ENCODE measurements at places on chromosomes 7 and 10. TPM values are rescaled to one million over a fixed set of nuclear protein-coding genes. Genes with fewer than 3 reads are reported as not detected.

GRCh38 chr7:99124236-99124635 lies 19.7 kb downstream of the SMURF1 start:
- no peaks in the 10 kb centered on the region for H3K36me3 ChIP-seq
- peaks cover 69% of the 10 kb centered on the region for H3K4me1 ChIP-seq

DNA sequence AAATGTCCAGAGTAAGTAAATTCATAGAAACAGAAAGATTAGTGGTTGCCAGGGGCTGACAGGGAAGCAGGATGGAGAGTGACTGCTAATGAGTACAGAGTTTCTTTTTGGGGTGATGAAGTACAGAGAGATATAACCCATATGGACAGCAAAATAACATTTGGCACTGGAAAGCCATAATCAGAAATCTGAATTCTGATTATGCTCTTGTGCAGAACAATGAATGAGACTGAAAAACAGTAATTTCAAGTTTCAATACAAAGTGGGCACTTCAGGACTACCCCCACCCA lies 4.5 kb downstream of the RHEB start:
- no peak overlapping the region for H3K4me3 ChIP-seq
- peaks cover 3% of the 10 kb centered on the region for H3K36me3 ChIP-seq
- H3K4me1 ChIP-seq: peaks cover 56% of the 10 kb centered on the region
- H3K27ac ChIP-seq: peak overlapping the region; percentile 78
- no peak for DNase-seq

- no peaks in the 10 kb centered on the region for H3K27me3 ChIP-seq
- H3K36me3 ChIP-seq: no peaks in the 10 kb centered on the region
- H3K4me3 ChIP-seq: no peak overlapping the region
- no peaks in the 10 kb centered on the region for H3K4me1 ChIP-seq
- DNase-seq: no peak
Observed at GRCh38 chr7:40584667-40585433, 450.0 kb downstream of the SUGCT start.

- H3K36me3 ChIP-seq: no peaks in the 10 kb centered on the region
- H3K4me1 ChIP-seq: no peaks in the 10 kb centered on the region
- peak; percentile 62 for DNase-seq
Observed at GRCh38 chr7:83936056-83936708, 258.4 kb downstream of the SEMA3A start.

DNA sequence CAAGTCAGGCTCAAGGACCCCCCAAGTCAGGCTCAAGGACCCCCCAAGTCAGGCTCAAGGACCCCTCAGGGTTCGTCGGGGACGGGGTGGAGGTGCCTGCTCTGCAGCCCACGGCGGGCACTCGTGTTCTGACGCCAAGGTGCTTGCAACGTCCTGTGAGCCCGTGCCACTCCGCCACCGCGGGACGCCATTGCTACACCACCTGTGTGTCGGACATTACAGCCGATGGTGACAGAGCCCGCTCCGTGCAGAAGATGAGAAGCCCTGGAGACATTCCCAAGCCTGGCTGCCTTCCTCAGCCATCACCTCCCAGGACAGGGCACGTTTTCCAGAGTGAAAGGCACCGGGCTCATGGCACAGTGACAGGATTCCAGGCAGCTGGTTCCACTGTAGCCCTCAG lies 97.7 kb upstream of the DNAAF5 start:
- no peaks in the 10 kb centered on the region for H3K27me3 ChIP-seq
- H3K36me3 ChIP-seq: no peaks in the 10 kb centered on the region
- no peak overlapping the region for H3K27ac ChIP-seq
- H3K4me3 ChIP-seq: no peak overlapping the region
- no peaks in the 10 kb centered on the region for H3K4me1 ChIP-seq

GRCh38 chr7:38862666-38863065 lies 46.3 kb downstream of the VPS41 start:
- H3K4me1 ChIP-seq: no peaks in the 10 kb centered on the region
- H3K27ac ChIP-seq: no peak overlapping the region

- H3K27ac ChIP-seq: no peak overlapping the region
- no peaks in the 10 kb centered on the region for H3K36me3 ChIP-seq
- H3K4me3 ChIP-seq: no peak overlapping the region
- no peaks in the 10 kb centered on the region for H3K4me1 ChIP-seq
- no peaks in the 10 kb centered on the region for H3K27me3 ChIP-seq
Observed at GRCh38 chr7:30802812-30803211, 31.6 kb downstream of the MINDY4 start.

DNA sequence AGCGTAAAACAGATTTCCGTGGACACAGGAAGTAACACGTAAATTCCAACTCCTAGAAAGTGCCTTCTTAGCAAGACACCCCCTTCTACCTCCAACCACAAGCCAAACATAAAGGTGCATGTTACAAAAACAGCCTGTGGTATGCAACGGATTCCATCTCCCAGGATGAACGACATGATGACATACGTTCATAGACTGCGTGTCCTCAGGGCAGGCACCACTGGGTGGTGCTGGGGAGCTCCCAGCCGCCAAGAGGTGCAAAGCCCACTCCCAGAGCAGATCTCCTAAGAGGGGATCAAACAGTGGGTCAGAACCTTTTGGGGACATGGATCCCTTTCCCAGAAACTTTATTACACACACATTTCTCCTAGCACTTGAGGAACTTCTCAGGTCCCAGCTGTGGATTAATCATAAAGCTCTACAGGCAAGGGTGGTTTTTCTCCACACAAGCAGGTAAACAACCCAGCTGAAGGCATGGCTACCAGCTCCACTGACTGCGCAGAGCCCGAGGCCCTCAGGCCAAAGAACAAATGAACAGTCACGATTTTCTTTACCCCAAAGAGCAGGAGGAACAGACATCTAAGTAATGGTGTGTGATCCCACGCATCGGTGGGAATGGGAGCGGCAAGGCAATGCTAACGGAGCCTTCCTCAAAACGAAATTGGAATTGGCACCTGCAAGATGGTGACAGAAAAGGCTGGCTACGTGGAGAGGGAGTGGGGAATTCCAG lies 13.8 kb downstream of the PSAP start:
- peaks cover 4% of the 10 kb centered on the region for H3K36me3 ChIP-seq
- DNase-seq: no peak
- H3K27me3 ChIP-seq: no peaks in the 10 kb centered on the region
- peaks cover 89% of the 10 kb centered on the region for H3K4me1 ChIP-seq
- peak overlapping the region; percentile 92 for H3K27ac ChIP-seq

DNA sequence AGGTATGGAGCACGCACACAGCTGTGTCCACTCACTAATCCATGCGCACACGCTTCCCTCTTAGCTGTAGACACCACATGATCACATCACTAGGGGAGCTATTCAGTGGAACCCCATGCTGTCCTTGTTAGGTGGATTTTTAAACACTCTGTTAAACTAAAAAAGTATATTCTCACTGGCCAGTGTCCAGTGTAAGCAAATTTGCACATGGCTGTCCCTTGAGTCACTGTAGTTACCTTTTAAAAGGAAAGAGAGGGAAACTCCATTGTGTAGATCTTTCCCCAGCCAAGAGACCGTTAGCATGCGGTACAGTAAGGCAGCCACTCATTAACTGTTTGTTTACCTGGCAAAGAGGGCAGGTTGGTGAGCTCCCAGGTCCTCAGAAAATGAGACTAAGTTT lies 81.6 kb upstream of the INSYN2A start:
- H3K4me3 ChIP-seq: no peak overlapping the region
- DNase-seq: no peak
- peaks cover 8% of the 10 kb centered on the region for H3K4me1 ChIP-seq
- H3K27ac ChIP-seq: no peak overlapping the region

DNA sequence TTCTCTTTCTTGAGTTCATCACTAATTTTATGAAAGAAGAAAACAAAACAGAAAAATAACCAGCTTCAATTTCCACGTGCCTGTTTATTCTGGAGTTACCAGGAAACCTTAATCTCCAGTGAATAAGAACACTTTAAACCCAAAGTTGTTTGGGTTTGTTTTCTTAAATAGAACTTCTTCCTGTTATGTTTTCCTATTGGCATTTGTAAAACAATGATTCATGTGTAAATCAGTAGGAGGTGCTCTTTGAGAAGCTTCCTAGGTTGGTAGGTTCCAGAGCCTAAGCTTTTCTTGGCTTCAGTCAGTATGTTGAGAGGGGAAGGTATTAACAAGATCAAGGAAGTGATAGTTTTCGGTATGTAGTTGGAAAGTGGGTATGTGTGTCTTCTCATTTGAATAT lies 119.0 kb downstream of the BICC1 start:
- no peak overlapping the region for H3K27ac ChIP-seq
- H3K36me3 ChIP-seq: no peaks in the 10 kb centered on the region
- DNase-seq: no peak
- no peaks in the 10 kb centered on the region for H3K27me3 ChIP-seq

- no peaks in the 10 kb centered on the region for H3K27me3 ChIP-seq
- no peak overlapping the region for H3K27ac ChIP-seq
- no peak for DNase-seq
- peaks cover 35% of the 10 kb centered on the region for H3K4me1 ChIP-seq
- H3K4me3 ChIP-seq: no peak overlapping the region
Observed at GRCh38 chr7:105835441-105835840, 41.0 kb downstream of the ATXN7L1 start.

DNA sequence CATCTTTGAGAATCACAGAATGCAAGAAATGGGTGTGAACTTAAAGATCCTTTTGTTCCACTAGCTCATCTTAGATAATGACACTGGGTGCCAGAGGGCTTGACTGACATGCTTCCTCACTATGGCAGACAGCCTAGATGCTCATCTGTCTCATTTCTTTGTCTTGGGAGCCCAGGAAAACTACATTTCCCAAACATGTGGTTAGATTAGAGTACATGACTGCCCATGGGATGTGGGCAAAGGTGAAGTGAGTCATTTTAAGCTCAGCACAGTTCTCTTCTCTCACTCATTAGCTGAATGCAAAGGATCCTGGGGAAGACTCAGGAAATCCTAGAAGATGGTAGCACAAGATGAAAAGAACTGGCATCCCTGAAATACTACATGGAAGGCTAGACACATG lies 32.5 kb upstream of the TBX20 start:
- peaks cover 25% of the 10 kb centered on the region for H3K27me3 ChIP-seq
- DNase-seq: no peak
- no peak overlapping the region for H3K4me3 ChIP-seq
- no peaks in the 10 kb centered on the region for H3K4me1 ChIP-seq
- no peaks in the 10 kb centered on the region for H3K36me3 ChIP-seq
- H3K27ac ChIP-seq: no peak overlapping the region

DNA sequence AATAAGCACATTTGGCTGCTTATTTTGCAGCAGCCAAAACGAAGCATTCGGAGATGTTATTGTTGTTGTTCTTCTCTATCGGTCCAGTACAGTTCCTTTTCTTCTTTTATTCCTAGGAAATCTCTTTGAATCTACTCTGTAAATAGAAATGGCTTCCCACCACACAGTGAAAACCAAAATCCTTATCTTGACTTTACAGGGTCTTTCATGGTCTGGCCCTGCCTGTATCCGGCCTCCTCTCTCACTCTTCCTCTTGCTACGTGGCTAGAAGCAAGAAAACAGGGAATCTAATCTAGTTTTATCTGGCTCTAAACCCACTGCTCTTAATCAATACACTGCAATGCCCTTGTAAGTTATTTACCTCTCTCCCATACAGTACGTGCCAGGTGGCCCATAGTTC lies 926.0 kb upstream of the C7orf33 start:
- no peak overlapping the region for H3K4me3 ChIP-seq
- no peak overlapping the region for H3K27ac ChIP-seq
- no peaks in the 10 kb centered on the region for H3K27me3 ChIP-seq
- H3K36me3 ChIP-seq: no peaks in the 10 kb centered on the region
- DNase-seq: no peak
- no peaks in the 10 kb centered on the region for H3K4me1 ChIP-seq

- H3K4me3 ChIP-seq: no peak overlapping the region
- DNase-seq: no peak
- no peaks in the 10 kb centered on the region for H3K4me1 ChIP-seq
- no peak overlapping the region for H3K27ac ChIP-seq
Observed at GRCh38 chr10:26665080-26666048, 32.1 kb upstream of the PDSS1 start.

GRCh38 chr10:124971276-124971675 lies 29.4 kb downstream of the ZRANB1 start:
- peaks cover 15% of the 10 kb centered on the region for H3K36me3 ChIP-seq
- DNase-seq: no peak
- no peak overlapping the region for H3K4me3 ChIP-seq
- no peak overlapping the region for H3K27ac ChIP-seq
- no peaks in the 10 kb centered on the region for H3K27me3 ChIP-seq

DNA sequence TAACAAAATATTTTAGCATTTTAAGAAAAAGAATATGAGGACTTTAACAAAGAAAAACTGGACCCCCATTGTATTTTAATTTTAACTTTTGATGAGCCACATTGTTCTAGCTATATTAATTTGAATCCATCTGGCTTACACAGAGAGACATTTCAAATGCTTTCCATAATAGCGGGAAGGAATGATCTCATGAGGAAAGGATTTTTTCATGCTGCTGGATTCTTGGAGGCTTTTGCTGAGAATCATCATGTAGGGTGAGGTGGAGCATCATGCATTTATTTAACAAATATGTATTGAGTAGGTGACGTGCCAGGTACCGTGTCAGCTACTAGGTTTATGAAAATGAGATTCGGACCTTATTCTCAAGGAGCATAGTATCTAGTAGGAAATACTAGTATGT lies 1006.3 kb downstream of the SORCS1 start:
- no peaks in the 10 kb centered on the region for H3K27me3 ChIP-seq
- H3K36me3 ChIP-seq: no peaks in the 10 kb centered on the region
- no peaks in the 10 kb centered on the region for H3K4me1 ChIP-seq
- no peak overlapping the region for H3K4me3 ChIP-seq
- no peak overlapping the region for H3K27ac ChIP-seq
- no peak for DNase-seq

- H3K36me3 ChIP-seq: no peaks in the 10 kb centered on the region
- no peak overlapping the region for H3K4me3 ChIP-seq
- DNase-seq: no peak
- H3K27me3 ChIP-seq: no peaks in the 10 kb centered on the region
- no peak overlapping the region for H3K27ac ChIP-seq
Observed at GRCh38 chr7:41005374-41005901, 697.5 kb downstream of the INHBA start.

DNA sequence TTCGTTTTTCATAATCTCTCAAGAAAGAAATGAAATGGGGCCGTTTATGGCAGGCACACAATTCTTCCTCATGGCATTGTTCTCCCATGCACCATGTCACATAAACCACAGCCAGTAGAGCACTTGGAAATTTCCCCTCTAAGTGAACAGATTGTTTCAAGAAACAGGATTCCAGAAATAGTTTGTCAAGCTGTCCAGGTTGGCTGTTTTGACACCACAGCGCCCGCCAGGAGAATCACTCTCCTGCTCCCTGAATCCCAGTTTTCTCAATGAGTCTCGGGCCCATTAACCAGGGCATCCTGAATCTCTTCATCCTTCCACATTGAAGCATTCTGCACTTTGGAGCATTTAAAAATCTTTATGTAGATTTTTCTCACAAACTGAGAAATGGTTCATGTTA lies 172.2 kb upstream of the NEBL start:
- H3K27me3 ChIP-seq: no peaks in the 10 kb centered on the region
- H3K4me3 ChIP-seq: no peak overlapping the region
- no peaks in the 10 kb centered on the region for H3K4me1 ChIP-seq
- no peak for DNase-seq

- no peak overlapping the region for H3K27ac ChIP-seq
- no peaks in the 10 kb centered on the region for H3K27me3 ChIP-seq
- H3K4me1 ChIP-seq: no peaks in the 10 kb centered on the region
Observed at GRCh38 chr7:46424934-46425333, 503.9 kb upstream of the IGFBP3 start.

CALML5 gene
- not detected for total RNA-seq

CALU gene
- total RNA-seq: 210 TPM

RUFY2 gene
- total RNA-seq: 25.1 TPM

ZNF239 gene
- 18.5 TPM for total RNA-seq

SHTN1 gene
- total RNA-seq: 67.8 TPM

ZNF277 gene
- 12.8 TPM for total RNA-seq

SLC26A4 gene
- 0.05 TPM for total RNA-seq

ATP6V0E2 gene
- 44.7 TPM for total RNA-seq

KCNMA1 gene
- total RNA-seq: 91.9 TPM

ATOH7 gene
- total RNA-seq: 0.28 TPM

TYW1 gene
- 24.5 TPM for total RNA-seq

IL6 gene
- total RNA-seq: not detected

FOXP2 gene
- 0.54 TPM for total RNA-seq

ZNF485 gene
- 10.6 TPM for total RNA-seq
